Activated T-cell treated with anti-CD3 and anti-CD28 coated beads for 1 hour (primary cell): ENCODE measurements at places on chromosomes 1 and 21.
A peak's percentile ranks its signal among the peaks of the same experiment; 100 is the strongest.

- no peak for DNase-seq
These were observed 8.9 kb upstream of the RNF187 start for GRCh38 chr1:228478326-228478725.

DNA sequence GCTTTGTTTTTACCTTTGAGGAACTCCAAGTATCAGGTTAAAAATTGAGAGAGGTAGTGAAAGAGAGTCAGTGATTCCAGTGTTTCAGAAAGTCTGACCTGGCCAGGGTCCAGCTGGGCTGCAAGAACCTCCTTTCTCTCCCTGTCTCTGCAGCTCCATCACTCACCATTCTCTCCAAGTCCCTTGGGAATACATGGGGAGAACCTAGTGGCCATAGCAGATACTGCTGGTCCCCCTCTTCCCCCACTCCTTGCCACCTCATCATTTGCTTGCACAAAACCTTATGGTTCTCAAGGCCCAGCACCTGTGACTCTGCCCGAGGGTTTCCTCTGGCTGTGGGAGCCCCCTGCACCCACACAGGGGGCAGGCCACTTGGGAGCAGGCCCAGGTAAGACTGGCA, 279.5 kb downstream of the KIF26B start:
- no peak for DNase-seq

- DNase-seq = no peak
These were observed 71.4 kb downstream of the CLIC6 start for GRCh38 chr21:34740198-34740597.

- DNase-seq = no peak
These were observed 67.1 kb upstream of the PGBD5 start for GRCh38 chr1:230493264-230493663.

DNA sequence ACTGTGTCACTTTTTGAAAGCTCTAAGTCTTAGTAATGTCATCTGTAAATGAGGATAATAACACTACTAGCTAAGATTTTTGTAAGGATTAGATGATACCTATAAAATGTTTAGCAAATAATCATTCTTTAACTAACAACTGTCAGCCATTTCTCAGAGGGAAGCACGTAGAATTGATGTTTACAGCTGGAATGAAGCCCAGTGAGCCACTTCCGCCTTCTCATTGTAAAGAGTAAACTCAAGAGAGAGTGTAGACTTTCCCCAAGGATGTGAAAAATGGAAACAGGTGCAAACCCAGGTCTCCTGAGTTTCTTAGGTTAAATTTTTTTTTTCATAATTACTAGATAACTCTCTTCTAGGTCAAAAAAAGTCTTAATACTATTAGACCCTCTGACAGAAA, 4.9 kb downstream of the GREM2 start:
- DNase-seq = no peak

GRCh38 chr1:165253818-165254254, 102.7 kb downstream of the LMX1A start:
- no peak for DNase-seq

GRCh38 chr1:117616356-117616755, 10.5 kb downstream of the TENT5C start:
- DNase-seq = no peak

- no peak for DNase-seq
These were observed 1.3 kb downstream of the NPHP4 start for GRCh38 chr1:5990913-5991312.

- DNase-seq = peak; percentile 19
These were observed at the start of the genes PLA2G2C and UBXN10 for GRCh38 chr1:20185834-20186782. Gene PLA2G2C (minus strand): TSS chr1:20186518. CDS start chr1:20177363, 9,155 bp downstream. Gene UBXN10 (plus strand): TSS chr1:20186096. CDS start chr1:20190562, 4,466 bp downstream.

DNA sequence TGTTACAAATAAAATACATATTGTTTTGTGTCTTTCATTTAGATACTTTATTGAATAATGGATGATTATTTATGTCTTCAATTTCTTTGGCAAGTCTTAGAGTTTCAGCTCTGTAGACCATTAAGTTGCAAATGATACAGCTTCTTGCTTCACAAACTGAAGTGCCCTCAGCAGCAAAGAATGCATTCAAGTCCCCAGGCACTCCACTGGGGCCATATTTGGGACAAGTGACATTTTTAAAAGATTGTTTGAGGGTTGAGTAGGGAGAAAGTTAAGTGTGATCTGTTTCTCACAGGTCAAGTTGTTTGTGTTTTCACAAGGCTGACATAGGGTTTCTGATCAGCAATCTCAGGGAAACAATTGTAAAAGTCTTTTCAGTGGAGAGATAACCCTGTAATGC, 400.7 kb downstream of the PLA2G4A start:
- DNase-seq = no peak

DNA sequence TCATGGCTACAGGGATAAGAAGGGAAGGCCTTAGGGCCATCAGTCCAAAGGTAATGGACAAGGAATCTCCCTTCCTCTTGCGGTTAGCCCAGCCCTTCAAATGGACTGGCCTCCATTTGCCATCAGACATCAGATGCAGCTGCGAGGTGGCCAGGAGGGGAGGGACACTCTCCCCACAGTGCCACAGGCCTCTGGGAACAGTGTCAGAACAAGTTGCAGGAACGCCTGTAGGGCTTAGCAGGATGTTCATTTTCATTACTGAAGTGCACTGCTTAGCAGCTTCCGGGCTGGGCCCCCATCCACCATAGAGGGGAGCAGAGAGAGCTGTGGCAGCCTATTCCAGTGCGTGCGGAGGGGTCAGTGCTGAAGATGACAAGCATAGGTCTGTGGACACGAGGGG, 127.5 kb downstream of the GALNT2 start:
- no peak for DNase-seq

DNA sequence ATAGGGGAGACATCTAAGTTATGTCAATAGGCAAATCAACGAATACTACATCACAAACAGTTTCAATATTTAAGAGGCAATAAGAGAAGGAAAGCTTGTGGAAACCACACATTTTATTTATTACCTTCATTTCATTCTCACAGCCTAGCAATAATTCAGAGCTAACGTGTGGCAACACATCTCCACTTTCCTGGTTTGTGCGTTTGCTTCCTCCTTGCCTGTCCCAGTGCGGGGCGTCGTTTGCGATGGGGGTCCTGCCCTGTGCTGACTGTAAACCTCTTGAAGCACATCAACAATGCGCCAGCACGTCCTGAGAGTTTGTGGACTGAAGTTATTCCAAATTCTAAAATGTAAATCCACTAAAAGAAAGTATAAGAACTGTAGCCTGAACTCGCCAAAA, 14.4 kb upstream of the VPS26C start:
- DNase-seq = no peak

GRCh38 chr21:32372755-32373154, 20.1 kb downstream of the URB1 start:
- no peak for DNase-seq
